Stimulated activated CD8-positive, alpha-beta memory T cell treated with anti-CD3 and anti-CD28 coated beads, Interleukin-4, amount 100 ng/mL, for 4 hours (primary cell): ENCODE measurements at places on chromosomes 7 and 10.

DNA sequence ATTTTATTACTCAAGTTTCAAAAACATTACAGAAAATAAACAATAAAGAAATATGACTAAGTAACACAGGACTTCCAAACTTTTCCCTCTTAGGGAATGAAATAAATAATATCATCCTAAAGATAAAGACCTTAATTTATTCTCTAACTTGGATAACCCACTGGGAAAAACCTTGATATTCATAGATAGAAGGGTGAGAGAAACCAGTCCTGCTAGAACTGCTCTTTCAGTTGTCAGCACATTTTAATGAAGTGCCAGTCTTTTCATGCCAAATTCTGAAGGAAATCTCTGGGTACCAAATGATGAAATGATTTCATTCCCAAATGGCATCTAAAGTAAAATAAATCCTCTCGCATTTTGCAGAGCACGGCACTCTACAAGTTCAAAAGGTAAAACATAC lies 114.5 kb upstream of the SMIM30 start:
- no peak for DNase-seq

DNA sequence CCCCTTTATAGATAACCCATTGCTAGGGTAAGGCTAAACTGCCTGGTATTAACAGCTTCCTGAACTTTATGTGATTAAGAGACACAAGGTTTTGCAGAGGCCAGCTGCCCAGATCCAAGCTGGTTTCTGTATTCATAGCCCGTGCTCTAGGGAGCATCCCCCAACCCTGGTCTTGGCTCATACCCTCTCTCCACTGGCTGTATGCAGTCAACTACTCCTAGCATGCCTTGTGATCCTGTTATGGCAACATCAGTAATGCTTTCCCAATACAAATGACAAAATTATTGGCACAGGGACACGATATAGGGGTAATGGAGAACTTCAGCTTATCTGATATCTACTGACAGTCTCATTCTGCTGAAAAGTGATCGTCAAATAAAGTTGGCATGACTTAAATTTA lies 202.8 kb upstream of the MKLN1 start:
- no peak for DNase-seq

- no peak for DNase-seq
Observed at GRCh38 chr7:131327049-131327625, 539 bp upstream of the MKLN1 start.

GRCh38 chr7:158683541-158683940 lies 21.1 kb downstream of the NCAPG2 start:
- DNase-seq: no peak

GRCh38 chr10:927131-927530 lies 4.4 kb downstream of the LARP4B start:
- DNase-seq: no peak

DNA sequence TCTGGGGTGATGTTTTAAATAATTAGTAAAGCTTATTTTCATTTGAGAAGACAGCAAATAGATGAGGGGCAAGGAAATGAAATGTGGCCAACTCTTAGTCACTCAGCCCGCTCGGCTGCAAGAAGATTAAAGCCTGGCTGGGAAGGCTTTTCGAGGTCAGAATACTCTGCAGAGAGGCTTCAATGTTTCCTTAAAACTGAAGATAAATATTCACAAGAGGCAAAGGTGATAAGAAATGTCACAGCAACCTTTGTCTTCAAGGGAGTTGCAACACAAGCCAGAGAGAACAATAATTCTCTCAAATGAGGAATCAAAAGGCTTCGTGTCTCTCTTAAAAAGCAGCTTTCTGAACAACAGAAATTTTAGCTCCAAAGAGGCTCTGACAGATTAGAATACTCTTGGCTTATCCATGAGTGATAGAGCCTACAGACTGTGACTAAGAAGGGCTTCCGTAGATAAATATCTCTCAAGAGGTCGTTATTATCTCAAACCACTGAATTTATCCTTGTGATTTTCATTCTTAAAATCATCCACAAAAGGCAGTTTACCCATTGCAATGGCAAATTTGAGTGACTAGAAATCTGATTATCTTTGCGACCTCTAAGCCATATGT lies 92.5 kb downstream of the KLF6 start:
- DNase-seq: no peak

- DNase-seq: no peak
Observed at GRCh38 chr10:73780301-73780700, 1.5 kb upstream of the CHCHD1 start.
